Muscle of back (tissue), 13 donors: ENCODE measurements at places on chromosomes 2 and 18.

GRCh38 chr2:131588152-131588873, 60.6 kb downstream of the CCDC74A start:
- no peak for DNase-seq

GRCh38 chr18:67282796-67283195, 233.7 kb downstream of the DSEL start:
- DNase-seq = no peak

GRCh38 chr2:49029406-49029805, 124.9 kb downstream of the FSHR start:
- no peak for DNase-seq

GRCh38 chr2:233761040-233761769, 1.1 kb downstream of the UGT1A1 start:
- no peak for DNase-seq

GRCh38 chr2:3470856-3471737, 48.2 kb downstream of the ADI1 start:
- peak; percentile 38 for DNase-seq

GRCh38 chr2:74983631-74984392, 25.4 kb downstream of the POLE4 start:
- DNase-seq = no peak

GRCh38 chr2:5215989-5216607, 476.1 kb upstream of the SOX11 start:
- no peak for DNase-seq

- DNase-seq = no peak
Observed at GRCh38 chr2:28702415-28702861, 49.2 kb upstream of the PPP1CB start.

DNA sequence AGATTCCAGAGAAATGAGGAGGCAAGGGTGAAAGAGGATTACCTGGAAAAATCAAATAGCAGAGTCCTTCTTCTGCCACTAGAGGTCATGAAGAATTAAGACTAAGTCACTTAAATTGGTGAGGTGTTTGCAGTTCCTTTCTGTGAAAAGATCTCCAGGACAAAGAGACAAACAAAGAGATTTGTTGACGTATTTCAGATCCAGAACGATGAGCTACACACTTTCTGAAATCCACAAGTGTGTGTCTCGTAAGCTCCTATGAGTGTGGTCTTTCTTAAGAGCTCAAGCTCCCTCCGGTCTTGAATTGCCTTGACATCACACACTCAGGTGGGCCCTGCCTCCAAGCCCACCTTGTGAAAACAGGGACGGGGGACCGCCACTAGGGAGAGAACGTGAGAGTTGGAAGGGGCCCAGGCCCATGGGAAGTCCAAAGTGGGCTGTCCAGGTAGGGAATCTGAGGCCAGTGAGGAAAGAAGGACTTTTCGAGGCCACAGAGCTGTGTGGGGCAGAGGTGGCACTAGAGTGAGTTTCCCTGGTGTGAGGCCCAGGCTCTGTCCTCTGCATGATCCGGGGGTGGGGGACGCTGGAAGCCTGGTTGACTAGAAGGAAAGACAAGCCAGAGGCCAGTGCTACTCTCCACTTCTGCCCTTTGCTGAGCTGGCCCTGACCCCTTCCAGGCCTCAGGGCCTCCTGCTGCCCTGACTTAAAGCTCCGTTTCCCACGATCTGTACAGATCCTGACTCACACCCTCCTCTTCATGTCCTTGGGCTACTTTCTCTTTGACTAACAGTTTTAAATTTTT, 168.1 kb upstream of the NCK2 start:
- DNase-seq = peak; percentile 34

DNA sequence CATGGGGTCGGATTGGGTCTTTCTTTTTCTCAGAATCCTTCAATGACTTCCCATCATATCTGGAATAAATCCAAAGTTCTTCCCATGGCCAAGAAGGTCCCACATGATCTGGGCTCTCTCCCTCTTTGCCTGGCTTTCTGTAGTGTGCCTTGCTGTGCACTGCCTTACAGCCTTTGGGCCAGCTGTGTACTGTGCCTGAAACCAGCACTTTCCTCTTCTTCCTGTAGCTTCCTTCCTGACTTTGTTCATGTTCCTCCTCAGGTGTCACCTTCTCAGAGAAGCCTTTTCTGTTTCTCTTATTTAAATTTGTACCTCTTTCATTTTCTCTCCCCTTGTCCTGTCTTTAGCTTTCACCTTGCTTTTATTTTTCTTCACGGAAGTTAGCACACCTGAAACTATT, 4.3 kb upstream of the CDCA7 start:
- DNase-seq = no peak

DNA sequence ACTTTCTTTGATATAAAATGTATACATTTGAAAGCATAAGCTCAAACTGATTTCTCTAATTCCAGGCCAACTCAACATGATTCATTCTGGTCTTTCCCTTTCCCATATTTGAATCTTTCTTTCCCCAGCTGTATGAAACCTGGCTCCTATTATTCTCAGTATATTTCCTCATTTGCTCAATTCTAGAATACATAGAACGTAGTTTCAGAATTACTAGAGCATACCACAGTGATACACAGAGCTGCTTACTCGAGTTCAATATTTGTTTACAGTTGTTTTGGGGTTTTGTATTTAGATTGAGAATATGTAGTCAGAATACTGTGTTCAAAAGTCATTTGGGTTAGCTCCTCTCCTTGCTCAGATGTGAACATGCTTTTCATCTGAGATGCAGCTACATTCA, 43.0 kb downstream of the TNFRSF11A start:
- no peak for DNase-seq

DNA sequence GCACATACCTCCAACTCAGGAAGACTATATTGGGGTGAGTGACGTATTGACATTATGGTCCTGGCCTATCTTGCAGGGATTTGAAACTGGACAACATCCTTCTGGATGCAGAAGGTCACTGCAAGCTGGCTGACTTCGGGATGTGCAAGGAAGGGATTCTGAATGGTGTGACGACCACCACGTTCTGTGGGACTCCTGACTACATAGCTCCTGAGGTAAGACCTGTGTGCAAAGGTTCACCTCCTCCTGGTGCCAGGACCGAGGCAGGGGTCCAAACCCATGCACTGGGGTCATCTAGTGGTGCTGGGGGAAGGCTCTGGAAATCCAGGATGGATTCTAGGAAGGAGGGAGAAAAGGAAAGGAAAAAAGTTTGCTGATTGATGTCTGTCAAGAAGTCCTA, 152.2 kb upstream of the EPAS1 start:
- DNase-seq = no peak
